Keratinocyte (primary cell): ENCODE measurements at places on chromosomes 13 and 19.

DNA sequence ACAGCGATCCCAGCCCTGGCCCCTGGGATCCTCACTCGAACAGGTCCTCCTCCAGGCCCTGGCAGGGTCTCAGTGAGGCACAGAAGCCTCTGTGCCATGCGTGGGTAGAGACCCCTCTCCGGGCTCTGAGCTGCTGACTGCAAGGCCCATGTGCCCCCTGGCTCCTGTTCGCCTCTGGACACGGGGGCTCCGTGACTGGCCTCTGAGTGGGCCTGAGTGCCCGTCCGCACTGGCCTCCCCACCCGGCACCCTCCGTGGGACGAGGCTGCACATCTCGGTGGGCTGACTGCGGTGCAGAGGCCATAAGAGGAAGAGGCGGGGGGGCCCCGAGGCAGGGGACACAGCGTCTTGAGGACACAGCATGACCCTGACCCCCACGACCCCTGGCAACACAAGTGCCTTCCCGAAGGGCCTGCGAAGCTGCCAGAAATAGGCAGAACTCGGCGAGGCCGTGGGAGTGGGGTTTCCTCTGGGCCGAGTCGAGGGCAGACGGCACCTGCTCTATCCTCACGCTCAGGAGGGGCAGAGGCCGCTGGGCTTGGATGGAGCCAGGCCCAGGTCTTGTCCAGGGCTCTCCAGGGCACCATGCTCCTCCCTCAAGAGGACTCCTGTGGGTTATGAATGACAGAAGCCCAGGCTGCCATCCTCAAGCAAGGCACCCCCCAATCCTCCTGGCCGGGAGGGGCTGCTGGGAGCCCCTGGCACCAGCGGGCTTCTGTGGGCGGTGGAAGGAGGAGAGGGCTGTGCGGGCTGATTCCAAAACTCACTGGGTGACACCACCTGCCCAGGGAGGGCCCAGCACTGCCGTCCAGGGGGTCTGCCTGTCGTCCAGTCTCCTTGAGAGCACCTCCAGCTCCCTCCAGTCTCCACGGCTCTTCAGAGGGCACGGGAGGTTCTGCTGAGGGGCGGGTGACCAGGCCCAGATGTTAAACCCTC, 52.6 kb downstream of the RASA3 start:
- H3K4me3 ChIP-seq = no peak overlapping the region
- H3K27ac ChIP-seq = no peak overlapping the region
- DNase-seq = no peak
- peaks cover 14% of the 10 kb centered on the region for H3K4me1 ChIP-seq
- H3K27me3 ChIP-seq = no peaks in the 10 kb centered on the region

GRCh38 chr19:16886305-16886880, 2.4 kb upstream of the F2RL3 start:
- no peak for DNase-seq
- H3K27me3 ChIP-seq = no peaks in the 10 kb centered on the region
- no peak overlapping the region for H3K27ac ChIP-seq
- no peak overlapping the region for H3K4me3 ChIP-seq
- peaks cover 8% of the 10 kb centered on the region for H3K4me1 ChIP-seq

DNA sequence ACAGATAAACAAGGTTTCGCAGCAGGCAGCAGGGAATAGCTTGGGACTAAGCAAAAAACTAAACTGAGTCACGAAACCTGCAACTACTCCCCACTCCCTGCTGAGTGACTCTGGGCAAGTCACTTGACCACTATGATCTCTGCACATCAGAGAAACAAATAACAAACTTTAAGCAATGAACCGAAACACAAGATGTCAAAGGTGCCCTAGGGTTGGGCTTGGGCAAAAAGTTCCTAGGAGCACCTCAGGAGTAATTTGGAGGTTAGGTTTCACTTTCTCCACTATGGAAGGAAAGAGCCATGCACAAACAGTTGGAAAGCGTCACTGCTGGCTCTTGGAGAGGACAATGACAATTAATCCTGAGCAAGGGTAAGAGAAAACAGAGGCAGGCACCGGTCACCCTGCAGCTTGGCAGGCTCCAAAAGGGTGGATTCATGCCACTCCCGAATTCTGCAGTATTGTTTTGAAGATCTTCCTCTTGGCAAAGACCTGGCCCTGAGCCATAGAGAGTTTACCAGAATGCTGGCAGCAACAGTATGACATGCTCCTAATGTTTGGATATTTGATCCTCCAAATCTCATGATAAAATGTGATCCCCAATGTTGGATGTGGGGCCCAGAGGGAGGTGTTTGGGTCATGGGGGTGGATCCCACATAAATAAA, 60.3 kb downstream of the CRYL1 start:
- no peak overlapping the region for H3K27ac ChIP-seq
- no peak for DNase-seq
- no peaks in the 10 kb centered on the region for H3K36me3 ChIP-seq
- peaks cover 21% of the 10 kb centered on the region for H3K4me1 ChIP-seq
- no peaks in the 10 kb centered on the region for H3K27me3 ChIP-seq

DNA sequence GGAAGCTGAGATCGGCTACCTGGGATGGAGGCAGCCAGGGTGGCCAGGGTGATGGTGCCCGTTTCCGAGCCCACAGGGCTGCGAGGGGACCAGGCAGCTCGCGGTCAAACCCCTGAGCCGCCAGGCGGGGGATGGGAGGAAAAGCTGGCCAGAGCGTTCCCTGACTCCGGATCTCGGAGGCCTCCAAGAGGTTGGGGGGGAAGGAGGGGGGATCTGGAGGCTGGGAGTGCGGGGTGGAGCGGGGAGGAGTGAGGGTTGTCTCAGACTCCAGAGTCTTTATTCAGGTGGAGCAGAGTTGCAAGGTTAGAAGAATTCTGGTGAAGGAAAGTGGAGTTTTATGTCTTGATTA, 1.1 kb downstream of the CACNG7 start:
- no peaks in the 10 kb centered on the region for H3K36me3 ChIP-seq
- H3K4me1 ChIP-seq = no peaks in the 10 kb centered on the region
- H3K4me3 ChIP-seq = no peak overlapping the region
- H3K27ac ChIP-seq = no peak overlapping the region
- DNase-seq = no peak

GRCh38 chr13:80870186-80870585, 529.3 kb upstream of the SPRY2 start:
- no peak overlapping the region for H3K27ac ChIP-seq
- H3K4me3 ChIP-seq = no peak overlapping the region
- DNase-seq = no peak
- peaks cover 5% of the 10 kb centered on the region for H3K4me1 ChIP-seq

- no peak within 1 kb of the TSS for H3K27ac ChIP-seq
- H3K4me3 ChIP-seq = no peak within 1 kb of the TSS
- no peak for DNase-seq
- H3K27me3 ChIP-seq = peaks cover 5% of the 10 kb centered on the region
- no peaks in the 10 kb centered on the region for H3K4me1 ChIP-seq
These were observed at the start of gene RASGRP4 for GRCh38 chr19:38425810-38426466. Gene RASGRP4 (minus strand): TSS chr19:38426219. CDS start chr19:38426091, 128 bp downstream.

DNA sequence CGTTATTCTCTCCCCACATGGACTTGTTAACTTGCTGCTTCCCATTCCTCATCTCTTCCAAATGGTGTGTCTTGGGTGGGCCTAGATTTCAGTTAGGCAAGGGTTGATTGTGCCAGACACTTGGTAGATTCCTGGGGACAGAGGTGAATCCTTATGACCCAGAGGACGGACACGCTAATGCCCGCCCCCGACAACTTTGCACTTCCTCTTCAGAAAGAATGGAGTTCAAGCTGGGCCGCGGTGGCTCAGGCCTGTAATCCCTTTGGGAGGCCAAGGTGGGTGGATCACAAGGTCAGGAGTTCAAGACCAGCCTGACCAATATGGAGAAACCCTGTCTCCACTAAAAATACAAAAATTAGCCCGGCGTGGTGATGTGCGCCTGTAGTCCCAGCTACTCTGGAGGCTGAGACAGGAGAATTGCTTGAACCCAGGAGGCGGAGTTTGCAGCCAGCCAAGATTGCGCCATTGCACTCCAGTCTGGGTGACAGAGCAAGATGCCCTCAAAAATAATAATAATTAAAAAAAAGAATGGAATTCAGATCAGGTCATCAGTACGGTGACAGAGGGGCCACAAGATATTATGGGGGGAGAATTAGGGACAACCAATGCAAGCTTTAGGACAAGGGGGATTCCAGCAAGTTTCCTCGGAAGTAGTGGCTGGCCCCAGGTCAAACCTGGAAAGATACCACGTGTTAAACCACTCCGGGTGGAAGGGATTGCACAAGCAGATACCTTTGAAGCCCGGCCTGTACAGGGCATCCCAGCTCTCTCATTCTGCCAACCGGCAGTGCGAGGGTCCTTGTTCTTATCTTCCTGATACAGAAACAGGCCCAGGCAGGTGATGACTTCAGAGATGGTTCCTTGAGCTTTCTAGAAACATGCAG, 2.7 kb downstream of the MYO9B start:
- H3K4me3 ChIP-seq = no peak overlapping the region
- peaks cover 44% of the 10 kb centered on the region for H3K4me1 ChIP-seq
- H3K27ac ChIP-seq = peak overlapping the region; percentile 81
- peaks cover 4% of the 10 kb centered on the region for H3K36me3 ChIP-seq

GRCh38 chr13:40102854-40103253, 447.4 kb downstream of the COG6 start:
- peak; percentile 55 for DNase-seq
- no peaks in the 10 kb centered on the region for H3K36me3 ChIP-seq
- H3K27ac ChIP-seq = peak overlapping the region; percentile 64
- peaks cover 20% of the 10 kb centered on the region for H3K4me1 ChIP-seq
- H3K4me3 ChIP-seq = no peak overlapping the region

DNA sequence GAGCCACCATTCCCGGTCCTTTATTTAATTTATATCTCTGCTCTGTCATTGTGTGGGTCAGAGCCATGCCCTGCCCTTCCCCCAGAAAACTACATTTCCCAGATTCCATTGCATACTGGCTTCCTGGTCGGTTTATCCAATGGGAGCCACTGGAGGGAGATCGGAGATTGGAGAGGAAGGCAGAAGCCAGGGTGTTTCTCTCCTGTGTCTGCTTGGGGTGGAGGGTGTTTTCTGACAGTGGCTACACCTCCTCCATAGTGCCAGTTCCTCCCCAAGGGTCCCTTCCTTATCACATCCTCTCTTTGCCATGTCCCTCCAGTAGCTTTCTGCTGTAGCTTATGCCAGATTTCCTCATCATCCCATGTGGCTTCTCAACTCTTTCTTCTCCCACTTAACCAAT, 19.0 kb downstream of the OLFM2 start:
- no peak for DNase-seq
- H3K36me3 ChIP-seq = no peaks in the 10 kb centered on the region
- no peak overlapping the region for H3K4me3 ChIP-seq

DNA sequence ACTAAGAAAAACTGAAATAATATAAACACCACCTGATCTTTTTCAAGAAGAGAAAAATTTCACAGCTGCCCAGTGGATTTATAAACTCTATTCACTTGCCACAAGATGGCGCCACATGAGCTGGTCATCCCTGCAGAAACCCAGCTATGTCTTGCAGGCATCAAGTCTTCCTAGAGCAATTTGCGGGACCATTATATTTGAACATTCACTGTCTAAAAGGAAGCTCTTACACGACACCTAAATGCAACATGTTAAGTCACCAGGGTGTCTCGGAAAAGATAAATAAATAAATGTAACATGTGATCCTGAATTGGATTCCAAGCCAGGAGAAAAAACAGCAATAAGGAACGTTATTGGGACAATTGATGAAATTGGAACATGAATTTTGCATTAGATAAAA, 20.3 kb upstream of the AKT2 start:
- no peak overlapping the region for H3K4me3 ChIP-seq
- H3K36me3 ChIP-seq = no peaks in the 10 kb centered on the region
- H3K27me3 ChIP-seq = no peaks in the 10 kb centered on the region
- no peak overlapping the region for H3K27ac ChIP-seq

- DNase-seq = no peak
- H3K36me3 ChIP-seq = no peaks in the 10 kb centered on the region
- no peak overlapping the region for H3K27ac ChIP-seq
- no peaks in the 10 kb centered on the region for H3K27me3 ChIP-seq
- no peak overlapping the region for H3K4me3 ChIP-seq
These were observed 106.4 kb downstream of the INSR start for GRCh38 chr19:7187605-7188339.
